ENCODE measurements at places on chromosomes 12 and 14.

- DNase-seq = no peak
Observed at GRCh38 chr14:50301914-50302313, 10.1 kb downstream of the L2HGDH start.

DNA sequence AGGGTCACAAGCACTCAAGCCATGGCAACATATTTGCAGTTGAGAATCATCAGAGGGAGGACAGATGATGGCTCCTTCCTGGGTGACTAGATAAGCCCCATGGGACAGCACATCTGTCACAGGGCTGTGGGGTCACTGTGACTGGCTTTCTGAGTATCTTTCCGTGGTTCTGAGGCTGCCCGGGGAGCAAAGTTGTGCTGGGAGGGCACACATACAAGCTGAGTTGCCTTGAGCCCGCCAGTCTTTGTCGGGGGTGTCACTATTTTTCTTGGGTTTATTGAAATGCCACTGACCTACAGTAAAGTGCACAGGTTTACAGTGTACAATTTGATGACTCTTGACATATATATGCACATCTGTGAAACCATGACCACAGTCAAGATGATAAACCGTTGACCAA is 17.2 kb upstream of the KIF26A start:
- no peak for DNase-seq

DNA sequence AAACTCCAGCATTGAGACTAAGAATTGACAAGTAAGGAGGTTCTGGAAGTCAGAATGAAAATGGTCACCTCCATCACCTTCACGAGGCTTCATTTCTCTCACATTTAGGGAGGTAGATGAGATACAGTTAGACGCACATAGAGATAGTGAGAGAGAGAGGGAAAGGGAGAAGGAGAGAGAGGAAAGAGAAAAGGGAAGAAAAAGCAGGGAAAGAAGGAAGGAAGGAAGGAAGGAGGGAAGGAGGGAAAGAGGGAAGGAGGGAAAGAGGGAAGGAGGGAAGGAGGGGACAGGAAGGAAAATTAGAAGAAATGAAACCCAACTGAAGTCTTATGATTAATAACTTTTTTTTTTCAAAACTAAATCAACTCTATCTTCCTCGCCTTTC is 10.7 kb upstream of the FOXG1 start:
- DNase-seq = no peak

GRCh38 chr12:15979096-15980092 is 68.3 kb downstream of the DERA start:
- peak; percentile 37 for DNase-seq

GRCh38 chr14:43790681-43791080 is 716.4 kb downstream of the FSCB start:
- DNase-seq = no peak

DNA sequence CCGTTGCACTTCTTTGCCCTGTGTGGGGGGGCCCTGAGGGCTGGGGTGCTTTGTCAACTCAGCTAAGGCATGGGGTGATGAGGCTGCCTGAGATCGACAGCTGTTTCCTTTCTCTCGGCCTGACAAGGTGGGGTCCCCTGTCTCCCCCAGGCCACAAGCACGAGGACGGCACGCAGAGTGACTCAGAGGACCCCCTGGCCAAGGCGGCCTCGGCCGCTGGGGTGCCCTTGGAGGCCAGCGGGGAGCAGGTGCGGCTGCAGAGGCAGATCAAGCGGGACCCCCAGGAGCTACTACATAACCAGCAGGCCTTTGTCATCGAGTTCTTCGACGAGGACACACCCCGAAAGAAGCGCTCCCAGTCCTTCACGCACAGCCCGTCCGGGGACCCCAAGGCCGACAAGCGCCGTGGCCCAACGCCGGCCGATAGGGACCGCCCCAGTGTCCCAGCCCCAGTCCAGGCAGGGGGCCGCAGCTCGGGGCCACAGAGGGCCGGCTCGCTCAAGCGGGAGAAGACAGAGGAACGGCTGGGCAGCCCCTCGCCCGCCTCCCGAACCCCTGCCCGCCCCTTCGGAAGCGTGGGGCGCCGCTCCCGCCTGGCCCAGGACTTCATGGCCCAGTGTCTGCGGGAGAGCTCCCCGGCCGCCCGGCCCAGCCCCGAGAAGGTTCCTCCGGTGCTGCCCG is 18.8 kb downstream of the CEP170B start:
- DNase-seq = no peak

DNA sequence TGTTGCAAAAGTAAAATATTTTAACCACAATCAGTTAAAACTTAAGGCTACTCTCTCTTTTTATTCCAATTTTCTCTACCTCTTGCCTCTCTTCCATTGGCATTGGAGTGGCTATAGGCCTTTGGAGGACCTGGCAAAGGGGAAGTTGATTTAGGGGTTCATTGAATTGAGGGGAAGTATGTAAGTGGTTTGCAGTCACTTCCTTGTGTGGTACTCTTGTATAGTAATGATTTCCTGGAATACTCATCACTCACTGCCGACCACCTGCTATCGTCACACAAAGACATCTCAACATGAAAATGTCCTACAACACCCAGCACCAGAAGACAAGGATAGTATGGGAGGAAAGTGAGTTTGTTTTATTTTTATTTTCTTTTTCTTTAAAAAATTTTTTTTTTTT is 45.7 kb upstream of the CPM start:
- no peak for DNase-seq

GRCh38 chr12:120216742-120217605 is 16.1 kb upstream of the RPLP0 start:
- no peak for DNase-seq

- no peak for DNase-seq
Observed at GRCh38 chr14:24247422-24247821, 5.0 kb upstream of the TINF2 start.

GRCh38 chr14:101369194-101369915 is 191.9 kb upstream of the DIO3 start:
- no peak for DNase-seq

- DNase-seq = no peak
Observed at GRCh38 chr12:46133751-46134150, 135.1 kb downstream of the SLC38A1 start.

DNA sequence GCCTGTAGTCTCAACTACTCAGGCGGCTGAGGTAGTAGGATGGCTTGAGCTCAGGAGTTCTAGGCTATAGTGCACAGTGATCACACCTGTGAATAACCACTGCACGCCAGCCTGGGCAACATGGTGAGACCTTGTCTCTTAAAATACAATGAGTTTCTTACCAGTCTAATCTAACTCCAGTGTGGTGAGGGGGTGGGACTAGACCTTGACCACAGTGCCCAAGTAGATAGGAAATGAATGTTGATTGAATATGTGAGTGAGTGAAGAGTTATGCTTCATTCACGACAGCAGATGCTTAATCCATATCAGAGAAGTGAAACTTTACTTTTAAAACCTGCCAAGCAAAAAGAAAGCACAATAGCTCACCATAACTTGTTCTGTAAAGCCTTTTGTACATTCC is 11.2 kb upstream of the AK7 start:
- no peak for DNase-seq

- no peak for DNase-seq
Observed at GRCh38 chr12:116613256-116613655, 54.1 kb downstream of the MAP1LC3B2 start.

- DNase-seq = no peak
Observed at GRCh38 chr14:88870777-88871176, 46.3 kb downstream of the TTC8 start.

GRCh38 chr12:32034045-32034444 is 72.6 kb upstream of the BICD1 start:
- DNase-seq = peak; percentile 61

- DNase-seq = no peak
Observed at GRCh38 chr14:69581316-69581935, 6.8 kb upstream of the CCDC177 start.

DNA sequence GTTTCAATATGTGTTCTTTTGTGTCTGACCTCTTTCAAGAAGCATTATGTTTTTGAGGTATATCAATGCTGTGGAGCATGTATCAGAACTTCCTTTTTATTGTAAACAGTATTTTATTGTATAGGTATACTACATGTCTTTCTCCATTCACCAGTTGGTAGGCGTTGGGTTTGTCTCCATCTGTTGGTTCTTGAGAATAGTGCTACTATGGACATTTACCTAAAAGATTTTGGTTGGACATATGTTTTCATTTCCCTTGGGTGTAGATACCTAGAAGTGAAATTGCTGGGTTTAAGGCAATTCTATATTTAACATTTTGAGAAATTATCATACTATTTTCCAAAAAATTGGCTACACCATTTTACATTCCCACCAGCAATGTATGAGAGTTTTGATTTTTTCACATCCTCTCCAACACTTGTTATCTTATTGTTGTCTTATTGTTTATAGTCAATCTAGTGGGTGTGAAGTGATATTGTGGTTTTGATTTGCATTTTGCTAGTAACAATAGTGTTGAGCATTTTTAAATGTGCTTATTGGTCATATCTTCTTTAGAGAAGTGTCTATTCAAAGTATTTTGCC is 409.2 kb downstream of the IPO8 start:
- no peak for DNase-seq

DNA sequence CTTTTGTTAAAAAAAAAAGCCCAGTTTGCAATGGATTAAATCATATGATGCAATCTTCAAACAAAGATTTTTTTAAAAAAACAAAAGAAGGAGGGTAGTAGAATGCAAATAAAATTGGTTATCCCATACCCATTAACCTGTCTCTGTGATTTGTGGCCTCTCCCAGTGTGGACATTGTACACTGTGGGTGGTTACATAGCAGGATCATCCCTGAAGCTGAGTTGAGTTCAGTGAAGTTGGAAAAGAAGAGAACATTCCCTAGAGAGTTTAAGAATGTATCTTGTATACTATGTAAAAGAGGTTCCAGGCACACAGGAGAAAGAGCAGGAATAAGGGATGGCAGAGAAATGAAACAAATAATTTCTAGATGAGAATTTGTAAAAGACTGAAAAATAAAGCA is 142.4 kb upstream of the SLC16A7 start:
- no peak for DNase-seq

- no peak for DNase-seq
Observed at GRCh38 chr14:99595034-99595433, 9.0 kb downstream of the CCDC85C start.

DNA sequence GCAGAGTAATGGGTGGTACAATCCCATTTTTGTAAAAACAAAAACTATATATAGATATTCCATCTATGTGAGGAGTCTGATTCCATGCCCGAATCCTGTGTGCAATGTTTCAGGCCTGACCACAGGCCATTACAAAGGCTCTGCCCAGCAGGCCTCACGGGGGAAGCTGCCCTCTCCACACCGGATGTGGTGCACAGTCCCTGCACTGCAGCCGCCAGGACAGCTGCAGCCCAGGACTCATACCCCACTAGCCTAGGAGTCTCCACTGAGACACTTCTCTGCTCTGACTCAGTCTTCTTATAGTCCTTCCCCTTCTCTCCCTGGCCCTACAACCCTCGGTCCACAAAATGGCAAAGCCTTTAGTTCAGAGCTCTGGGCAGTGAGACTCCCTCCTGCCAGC is 190.4 kb downstream of the PPM1H start:
- no peak for DNase-seq

- no peak for DNase-seq
Observed at GRCh38 chr12:40105265-40105514, 691 bp downstream of the SLC2A13 start.
